Activated T-cell treated with anti-CD3 and anti-CD28 coated beads for 1 hour (primary cell): ENCODE measurements at places on chromosomes 2 and 18.

- no peak for DNase-seq
Observed at GRCh38 chr2:150353376-150353775, 134.1 kb downstream of the RND3 start.

DNA sequence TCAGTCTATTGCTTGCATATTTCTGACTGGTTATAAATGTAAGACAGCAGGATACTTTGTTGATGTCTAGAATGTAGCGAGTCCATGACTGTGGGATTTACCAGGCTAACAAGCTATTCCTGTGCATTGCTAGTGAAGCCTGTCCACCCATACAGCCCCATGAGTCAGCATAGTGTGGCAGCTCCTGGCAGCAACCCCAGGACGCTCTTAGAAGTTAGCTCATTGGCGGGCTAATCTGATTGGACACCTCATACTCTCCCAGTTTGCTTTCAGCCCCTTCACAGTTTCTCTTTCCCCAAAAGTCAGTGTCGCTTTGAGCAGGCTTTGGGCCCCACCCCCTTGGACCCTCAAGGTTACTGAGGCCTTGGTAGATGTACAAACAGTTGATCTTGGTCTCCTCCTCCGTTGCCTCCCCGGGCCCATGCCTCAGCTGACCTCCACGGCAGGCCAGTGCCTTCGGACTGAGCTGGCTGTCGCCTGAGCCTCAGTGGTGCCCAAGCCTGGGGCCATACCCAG lies 48.0 kb downstream of the COA5 start:
- no peak for DNase-seq

DNA sequence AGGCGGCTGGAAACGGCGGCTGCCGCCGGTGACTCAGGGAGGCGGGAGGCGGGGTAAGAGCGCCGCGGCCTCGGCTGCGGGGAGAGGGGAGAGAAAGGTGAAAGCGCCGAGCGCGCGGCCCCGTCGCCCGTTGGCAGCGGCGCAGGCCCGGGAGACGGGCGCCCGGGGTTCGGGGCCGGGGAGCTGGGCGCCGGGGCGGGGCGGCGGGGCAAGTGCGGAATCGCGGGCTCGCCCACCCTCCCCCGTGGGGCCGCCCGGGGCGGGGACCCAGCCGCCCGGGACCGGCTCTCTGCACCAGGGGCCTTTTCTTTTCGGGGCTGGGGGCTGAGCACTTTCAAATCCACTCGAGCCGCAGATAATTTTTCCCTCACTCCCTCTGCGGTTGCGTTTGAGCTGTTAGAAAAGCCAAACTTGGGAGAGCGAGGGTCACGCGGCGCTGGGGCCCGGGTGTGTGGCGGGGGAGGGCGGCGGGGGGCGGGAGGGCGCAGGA lies 266 bp downstream of the KDM3A start:
- no peak for DNase-seq

DNA sequence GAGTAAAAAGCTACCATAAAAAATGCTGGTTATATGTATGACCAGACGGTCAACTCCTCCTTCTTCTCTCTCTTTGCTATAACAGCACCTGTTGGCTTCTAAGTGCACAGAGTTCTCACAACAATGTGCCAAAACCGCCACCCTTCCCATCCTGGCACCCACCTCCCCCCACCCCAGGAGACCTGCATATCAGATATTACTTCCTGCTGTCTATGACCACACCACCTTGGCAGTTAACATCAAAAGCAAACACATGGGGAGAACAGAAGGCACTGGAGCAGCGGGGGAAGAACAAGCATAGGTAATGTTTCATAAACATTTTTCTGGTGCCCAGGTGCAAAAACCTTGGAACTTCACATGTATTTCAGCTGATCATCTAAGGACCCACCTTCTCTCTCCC lies 15.5 kb downstream of the SPRED2 start:
- DNase-seq: no peak

- no peak for DNase-seq
Observed at GRCh38 chr18:37935086-37935485, 369.5 kb upstream of the CELF4 start.
